Activated CD4-positive, alpha-beta T cell treated with anti-CD3 and anti-CD28 coated beads, Interleukin-10, Interleukin-2, amounts not matched to agents 100 ng/mL and 50 ng/mL, durations not matched to agents 16 hours and 8 hours (primary cell): ENCODE measurements at places on chromosomes 12 and 14.
A peak's percentile ranks its signal among the peaks of the same experiment; 100 is the strongest.

DNA sequence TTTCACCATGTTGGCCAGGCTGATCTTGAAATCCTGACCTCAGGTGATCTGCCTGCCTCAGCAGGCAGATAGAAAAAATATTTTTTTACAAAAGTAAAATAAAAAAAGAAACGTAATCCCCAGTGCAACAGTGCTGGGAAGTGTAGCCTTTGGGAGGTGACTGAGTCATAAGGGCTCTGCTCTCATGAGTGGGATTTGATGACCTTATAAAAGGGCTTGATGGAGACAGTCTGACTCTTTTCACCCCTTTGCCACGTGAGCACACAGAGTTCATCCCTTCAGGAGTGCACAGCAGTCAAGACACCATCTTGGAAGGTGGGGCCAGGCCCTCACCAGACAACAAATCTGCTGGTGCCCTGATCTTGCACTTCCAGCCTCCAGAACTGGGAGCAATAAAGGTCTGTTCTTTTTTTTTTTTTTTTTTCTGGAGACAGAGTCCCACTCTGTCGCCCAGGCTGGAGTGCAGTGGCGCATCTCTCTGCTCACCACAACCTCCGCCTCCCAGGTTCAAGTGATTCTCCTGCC lies 24.7 kb upstream of the DYNC1H1 start:
- no peak for DNase-seq

DNA sequence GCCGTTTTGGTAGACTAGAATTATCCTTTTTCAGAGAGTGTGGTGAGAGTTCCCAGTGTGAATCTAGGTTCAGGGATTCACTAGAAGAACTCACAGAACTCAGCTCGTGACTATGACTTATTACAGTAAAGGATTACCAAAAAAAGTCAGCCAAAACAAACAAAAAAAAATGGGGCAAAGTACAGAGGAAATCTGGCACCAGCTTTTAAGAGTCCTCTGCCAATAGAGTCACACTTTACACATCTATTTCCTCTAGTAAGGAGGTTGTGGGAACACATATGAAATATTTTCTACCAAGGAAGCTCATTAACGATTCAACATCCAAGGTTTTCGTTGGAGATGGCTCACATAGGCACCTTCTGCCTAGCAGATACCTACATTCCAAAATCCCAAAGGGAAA lies 28.2 kb downstream of the TSPAN19 start:
- no peak for DNase-seq

DNA sequence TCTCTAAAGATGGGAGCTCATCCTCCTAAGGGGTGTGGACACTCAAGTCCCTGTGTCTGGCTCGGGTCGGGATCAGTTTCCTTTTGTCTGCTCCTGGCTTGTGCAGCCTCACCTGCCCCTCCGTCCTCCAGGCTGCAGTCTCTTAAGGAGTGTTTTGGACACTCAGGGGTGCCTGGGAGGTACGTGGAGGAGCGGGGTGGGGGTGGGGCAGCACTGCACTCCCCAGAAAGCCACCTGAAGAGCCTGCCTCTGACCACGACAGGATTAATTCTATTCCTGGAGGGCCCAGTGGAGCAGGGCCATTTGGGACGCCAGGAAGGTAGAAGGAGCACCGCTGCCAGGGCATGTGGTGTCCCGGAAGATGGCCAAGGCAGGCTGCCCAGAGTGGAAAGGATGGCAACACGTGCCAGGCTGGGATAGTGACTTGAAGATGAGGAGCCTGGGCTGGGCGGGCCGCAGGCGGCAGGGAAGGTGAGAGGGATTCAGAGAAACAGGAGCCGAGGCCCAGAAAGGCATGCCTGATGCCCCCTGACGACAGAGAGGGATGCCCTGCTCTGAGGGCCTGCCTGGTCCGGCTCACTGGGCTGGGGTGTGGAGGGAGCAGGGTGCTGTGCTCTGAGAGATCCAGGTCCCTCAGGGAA lies 14.8 kb upstream of the LRTM2 start:
- DNase-seq = no peak

DNA sequence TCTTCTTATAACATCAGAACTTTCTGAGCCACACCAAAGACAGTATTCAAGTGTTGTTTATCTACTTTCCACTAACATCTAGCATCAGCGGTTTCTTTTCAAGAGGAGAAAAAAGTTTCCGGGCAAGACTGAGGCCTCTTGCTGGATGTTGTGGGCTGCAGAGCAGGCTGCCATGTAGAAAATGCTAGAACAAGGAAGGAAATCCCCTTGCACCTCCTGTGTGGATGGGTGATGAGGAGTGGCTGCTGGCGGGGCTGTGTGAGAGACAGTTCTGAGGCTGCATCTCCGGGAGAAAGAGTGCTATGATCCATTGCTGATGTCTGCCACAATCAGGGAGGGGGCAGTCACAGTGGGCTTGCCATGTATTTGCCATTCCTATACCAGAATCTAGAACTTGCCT lies 37.8 kb upstream of the PPP1CC start:
- peak; percentile 67 for DNase-seq

- DNase-seq = no peak
Observed at GRCh38 chr12:47147739-47148138, 68.0 kb upstream of the AMIGO2 start.

GRCh38 chr12:39277416-39277815 lies 165.5 kb downstream of the KIF21A start:
- peak; percentile 45 for DNase-seq

GRCh38 chr14:103581954-103582703 lies 19.4 kb downstream of the COA8 start:
- no peak for DNase-seq

GRCh38 chr14:43903209-43903608 lies 603.9 kb downstream of the FSCB start:
- DNase-seq = no peak

DNA sequence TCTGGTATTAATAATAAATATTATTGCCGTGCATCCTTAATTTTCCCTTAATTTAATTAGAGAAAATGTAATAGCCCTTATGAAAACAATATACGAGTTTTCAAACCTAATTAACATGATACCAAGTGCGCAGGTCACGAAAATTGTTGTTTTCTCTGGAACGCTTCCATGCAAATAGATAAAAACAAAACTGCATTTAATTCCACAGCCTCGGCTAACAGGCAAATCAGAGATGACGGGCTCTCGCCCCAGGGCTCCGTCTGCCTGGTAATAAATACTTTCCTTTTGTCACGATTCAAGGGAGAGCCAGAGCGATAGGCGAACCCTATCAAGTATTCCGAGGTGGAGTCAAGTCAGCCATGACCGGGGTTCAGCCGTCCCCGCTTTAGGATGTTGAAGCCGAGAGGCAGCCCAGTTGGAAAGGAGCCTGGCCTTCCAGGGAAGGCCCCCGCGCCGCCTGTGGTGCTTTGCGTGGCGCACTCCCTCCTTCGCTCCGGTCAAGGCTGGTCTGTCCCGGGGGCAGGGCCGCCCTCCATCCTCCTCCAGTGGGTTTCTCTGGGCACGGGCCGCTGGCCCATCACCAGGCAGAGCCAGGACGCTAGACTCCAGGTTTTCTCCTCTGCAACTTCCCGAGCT lies 137.8 kb upstream of the GSC start:
- no peak for DNase-seq

GRCh38 chr14:85131226-85131922 lies 398.6 kb upstream of the FLRT2 start:
- DNase-seq = no peak

- no peak for DNase-seq
Observed at GRCh38 chr14:91385224-91385623, 32.4 kb downstream of the CCDC88C start.

DNA sequence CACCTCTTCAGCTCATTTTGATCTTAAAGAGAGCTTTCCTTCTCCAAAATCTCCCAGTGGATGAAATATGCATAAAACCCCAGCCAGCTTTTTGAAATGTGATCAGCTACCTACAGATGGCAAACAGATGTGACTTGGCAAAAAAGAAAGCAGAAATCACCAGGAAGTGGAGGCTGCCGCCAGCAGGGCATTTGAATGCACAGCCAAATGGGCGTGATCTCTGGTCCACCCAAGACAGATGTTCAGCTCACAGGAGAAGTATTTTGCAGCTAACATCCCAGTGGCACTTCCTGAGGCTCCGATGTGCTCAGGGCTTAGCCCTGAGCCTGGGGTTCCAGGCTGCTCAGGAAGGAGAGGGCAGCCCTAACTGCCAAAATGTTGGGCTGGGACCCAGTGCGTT lies 78.3 kb downstream of the LGMN start:
- DNase-seq = no peak

DNA sequence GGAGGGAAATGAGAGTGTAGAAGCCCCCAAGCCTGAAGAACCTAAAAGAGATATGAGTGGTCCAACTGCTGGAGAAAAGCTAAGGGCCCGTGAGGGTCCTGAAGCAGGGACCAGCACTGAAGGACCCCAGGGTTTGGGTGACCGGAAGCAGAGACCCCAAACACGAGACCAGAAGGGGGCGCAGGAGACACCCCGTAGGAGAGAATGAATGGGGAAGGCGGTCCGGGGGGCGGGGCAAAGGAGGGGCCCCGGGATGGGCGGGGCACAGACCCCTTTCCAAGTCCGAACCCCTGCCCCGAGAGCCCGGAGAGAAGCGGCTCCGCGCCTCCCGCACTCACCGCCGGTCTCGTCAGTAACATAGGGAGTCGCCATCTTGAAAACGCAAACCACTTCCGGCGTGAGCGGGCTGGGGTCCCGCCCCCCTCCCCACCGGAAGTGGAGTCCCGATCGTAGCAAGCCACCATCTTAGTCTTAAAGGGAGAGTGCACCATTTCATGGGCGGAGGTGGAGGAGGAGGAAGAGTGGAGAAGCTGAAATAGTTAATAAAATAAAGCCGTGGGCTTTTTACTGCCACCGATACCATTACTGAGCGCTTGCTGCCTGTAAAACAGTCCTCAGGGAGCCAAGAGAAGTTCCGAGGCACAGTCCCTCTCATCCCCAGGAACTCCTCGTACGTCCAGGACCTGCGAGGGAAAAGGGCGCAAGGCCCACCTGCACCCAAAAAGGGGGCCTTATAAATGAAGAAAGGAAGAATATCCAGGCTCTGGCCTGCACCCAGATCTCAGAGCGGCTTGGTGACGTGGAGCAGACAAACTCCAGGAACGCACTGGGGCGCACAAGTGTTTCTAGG lies 731 bp downstream of the PYM1 start:
- DNase-seq = peak; percentile 96

GRCh38 chr12:106894774-106895173 lies 60.9 kb upstream of the TMEM263 start:
- no peak for DNase-seq

DNA sequence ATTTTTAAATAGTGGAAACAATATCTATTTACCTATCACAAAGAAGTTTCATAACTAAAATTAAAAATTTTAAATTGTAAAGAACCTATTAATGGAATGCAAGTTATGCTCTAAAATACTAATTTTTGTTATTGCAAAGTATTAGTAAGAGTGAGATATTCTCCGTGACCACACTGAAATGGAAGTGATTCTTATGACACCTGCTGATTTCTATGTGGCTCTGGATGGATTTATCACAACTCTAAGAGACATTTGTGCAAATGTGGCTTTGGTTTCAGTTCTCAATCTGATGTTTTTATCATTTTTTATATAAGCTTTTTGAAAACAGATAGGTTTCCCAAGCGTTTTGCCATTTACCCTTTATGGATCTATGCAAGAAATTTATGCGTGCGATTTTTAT lies 497.8 kb downstream of the NAV3 start:
- DNase-seq = no peak

GRCh38 chr12:4621511-4621910 lies 27.3 kb downstream of the AKAP3 start:
- DNase-seq = no peak
